ENCODE measurements at places on chromosomes 6 and 20.

DNA sequence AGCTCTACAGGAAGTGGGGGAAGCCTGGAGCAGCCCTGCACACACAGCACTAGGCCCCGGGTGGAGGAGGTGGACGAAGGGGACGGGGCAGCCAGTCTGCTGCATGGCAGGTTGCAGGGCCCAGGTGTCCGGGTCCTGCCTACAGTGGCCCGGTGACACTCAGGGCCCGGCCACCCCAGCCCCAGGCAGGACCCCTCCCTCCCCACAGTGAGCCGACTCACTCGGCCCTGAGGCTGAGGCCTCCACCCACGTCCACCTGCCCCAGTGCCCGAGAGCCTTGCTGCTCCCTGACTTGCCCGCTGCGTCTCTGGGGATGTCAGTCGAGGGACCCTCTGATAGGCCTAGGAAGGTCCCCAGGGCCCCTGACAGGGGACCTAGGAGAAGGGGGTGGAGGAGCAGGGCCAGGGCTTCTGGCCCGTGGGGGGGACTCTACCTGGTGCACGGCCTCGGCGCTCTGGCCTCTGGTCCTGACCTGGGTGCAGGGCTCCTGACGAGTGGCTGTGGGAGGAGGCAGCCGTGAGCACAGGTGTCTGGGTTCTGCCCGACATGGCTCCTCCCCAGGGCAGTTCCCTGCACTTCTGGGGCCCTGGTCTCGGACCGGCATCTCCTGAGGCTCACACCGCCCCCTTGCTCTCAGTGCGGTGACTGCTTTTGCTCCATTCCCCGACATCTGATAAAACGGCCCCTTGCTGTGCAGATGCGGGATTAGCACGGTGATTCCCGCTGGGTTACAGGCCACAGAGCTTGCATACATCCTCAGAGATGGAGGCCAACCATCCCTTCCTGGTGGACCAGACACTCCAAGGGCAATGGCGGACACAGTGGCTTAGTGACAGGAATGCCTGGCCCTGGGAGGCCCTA, 20.1 kb downstream of the FRMD1 start:
- DNase-seq, result no peak

GRCh38 chr6:26260725-26261490, 104.1 kb upstream of the BTN3A2 start:
- no peak for DNase-seq

GRCh38 chr6:147392917-147393625, 115.4 kb upstream of the SAMD5 start:
- DNase-seq, result no peak

DNA sequence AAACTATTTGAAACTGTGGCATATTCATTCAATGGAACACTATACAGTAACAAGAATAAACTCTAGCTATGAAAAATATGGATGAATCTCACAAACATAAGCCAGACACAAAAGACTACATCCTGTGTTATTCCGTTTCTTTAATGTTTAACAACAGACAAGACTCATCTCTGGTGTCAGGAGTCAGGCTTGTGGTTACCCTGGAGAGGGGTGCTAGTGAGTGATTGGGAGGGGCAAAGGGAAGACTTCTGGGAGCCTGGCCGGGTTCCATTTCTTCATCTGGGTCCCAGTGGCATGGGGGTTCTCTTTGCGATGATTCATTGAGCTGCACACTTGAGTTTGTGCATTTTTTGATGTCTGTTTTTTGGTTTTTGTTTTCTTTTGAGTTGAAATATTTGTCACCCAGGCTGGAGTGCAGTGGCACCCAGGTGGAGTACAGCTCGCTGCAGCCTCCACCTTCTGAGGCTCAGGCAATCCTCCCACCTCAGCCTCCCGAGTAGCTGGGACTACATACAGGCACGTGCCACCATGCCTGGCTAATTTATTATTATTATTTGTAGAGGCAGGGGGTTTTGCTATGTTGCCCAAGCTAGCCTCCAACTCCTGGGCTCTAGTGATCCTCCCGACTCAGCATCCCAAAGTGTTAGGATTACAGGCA, 21.2 kb upstream of the TTPAL start:
- DNase-seq, result no peak

DNA sequence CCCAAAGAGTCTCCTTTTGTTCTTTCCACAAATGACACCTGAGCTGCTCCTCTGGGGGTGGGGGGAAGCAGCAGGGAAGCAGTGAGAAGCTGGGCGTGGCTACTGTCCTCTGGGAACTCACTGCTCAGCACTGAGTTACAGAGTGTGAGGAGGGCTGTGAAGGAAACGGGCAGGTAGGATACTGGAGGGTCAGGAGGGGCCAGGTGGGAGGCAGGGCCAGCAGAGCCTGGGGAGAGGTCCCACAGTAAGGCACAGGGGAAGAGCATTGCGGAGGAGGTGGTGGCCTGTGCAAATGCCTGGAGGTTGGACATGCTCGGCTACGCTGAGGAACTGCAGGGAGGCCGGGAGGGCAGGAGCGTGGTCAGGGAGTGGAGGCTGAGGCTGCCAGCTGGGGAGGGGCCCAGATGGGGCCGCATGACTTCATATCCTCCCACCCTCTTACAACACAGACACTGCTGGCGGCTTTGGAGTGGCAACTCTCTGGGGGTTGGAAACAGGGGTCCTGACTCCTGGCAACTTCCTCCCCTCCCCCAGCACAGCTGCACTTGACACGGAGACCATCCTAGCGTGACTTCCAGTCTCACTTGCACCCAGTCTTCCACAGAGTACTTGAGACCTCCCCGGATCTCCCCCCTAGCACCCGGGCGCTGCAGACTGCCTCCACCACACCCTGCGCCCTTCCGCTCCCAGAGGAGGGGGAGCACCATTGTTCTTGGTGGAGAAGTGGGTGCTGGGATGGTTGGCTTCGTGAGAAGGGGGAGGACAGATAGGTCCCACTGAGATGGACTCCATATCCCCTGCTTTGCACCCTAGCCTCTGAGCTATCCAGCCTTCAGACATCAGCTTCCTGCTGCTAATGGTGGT, 34.2 kb downstream of the RBM38 start:
- DNase-seq, result no peak
